ENCODE measurements at places on chromosomes 11 and 22. TPM values are rescaled to one million over a fixed set of nuclear protein-coding genes. Genes with fewer than 3 reads are reported as not detected.

DNA sequence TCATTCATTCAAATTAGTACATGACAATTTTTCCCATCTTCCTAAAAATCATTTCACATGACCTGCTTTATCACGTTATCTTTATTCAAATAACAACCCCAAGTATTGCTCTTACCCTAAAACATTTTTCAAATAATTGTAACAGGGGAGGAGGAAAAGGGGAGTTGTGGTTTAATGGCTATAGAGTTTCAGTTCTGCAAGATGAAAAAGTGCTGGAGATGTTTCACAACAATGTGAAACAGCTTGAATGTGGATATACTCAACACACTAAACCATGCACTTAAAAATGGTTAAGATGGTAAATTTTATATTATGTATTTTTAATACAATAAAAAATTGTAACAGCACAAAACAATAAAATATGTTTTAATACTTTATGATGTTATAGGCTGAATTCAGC is 161.6 kb upstream of the GUCY1A2 start:
- DNase-seq, result no peak

DNA sequence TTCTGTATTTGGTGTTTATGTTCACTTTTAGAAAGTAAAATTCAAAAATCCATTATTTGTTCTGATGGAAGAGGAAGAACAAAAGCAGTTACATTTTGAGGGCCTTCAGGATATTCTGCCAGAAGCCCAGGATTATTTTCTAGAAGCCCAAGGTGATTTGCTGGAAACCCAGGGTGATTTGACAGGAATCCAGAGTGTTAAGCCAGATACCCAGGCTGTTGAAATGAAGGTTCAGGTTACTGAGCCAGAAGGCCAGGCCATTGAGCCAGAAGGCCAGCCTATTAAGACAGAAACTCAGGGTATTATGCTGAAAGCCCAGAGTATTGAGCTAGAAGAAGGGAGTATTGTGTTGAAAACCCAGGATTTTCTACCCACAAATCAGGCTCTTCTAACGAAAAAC is 33.1 kb downstream of the CCDC15 start:
- DNase-seq, result peak; percentile 66

- no peak for DNase-seq
Measured at GRCh38 chr11:20258376-20258895, 98.2 kb upstream of the DBX1 start.

- DNase-seq, result no peak
Measured at GRCh38 chr11:44537679-44538078, 27.8 kb upstream of the CD82 start.

- DNase-seq, result no peak
Measured at GRCh38 chr11:31355131-31355530, 14.4 kb downstream of the DCDC1 start.

The PARVA gene
- total RNA-seq, result 6.6 TPM

GRCh38 chr22:24812950-24813775 is 7.2 kb downstream of the SGSM1 start:
- DNase-seq, result peak; percentile 34

GRCh38 chr11:130199792-130200191 is 40.2 kb downstream of the ST14 start:
- DNase-seq, result no peak

All from G401 (cell line).